Stimulated activated CD8-positive, alpha-beta memory T cell treated with anti-CD3 and anti-CD28 coated beads, Interleukin-4, amount 100 ng/mL, for 1 hour (primary cell): ENCODE measurements at places on chromosomes 2 and 18.

DNA sequence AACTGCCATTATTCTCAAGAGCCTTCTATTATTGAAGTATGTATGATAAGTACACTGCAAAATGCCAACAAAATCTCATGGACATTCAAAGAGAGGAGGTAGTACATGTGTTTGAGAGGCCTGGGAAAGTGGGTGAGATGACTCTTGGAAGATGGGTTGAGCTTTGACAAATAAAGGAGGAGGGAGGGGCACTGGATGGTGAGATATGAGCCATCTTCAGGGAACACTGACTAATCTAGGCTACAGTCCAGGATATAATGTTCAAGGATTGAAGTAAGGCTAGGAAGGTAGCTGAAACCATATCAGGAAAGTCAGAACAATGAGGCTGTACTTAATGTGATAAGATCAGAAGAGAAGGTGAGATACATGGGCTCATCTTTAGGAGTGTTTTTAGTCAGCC is 559.7 kb downstream of the ZEB2 start:
- DNase-seq = no peak

GRCh38 chr2:95734976-95735890 is 143.4 kb downstream of the TRIM43 start:
- no peak for DNase-seq

DNA sequence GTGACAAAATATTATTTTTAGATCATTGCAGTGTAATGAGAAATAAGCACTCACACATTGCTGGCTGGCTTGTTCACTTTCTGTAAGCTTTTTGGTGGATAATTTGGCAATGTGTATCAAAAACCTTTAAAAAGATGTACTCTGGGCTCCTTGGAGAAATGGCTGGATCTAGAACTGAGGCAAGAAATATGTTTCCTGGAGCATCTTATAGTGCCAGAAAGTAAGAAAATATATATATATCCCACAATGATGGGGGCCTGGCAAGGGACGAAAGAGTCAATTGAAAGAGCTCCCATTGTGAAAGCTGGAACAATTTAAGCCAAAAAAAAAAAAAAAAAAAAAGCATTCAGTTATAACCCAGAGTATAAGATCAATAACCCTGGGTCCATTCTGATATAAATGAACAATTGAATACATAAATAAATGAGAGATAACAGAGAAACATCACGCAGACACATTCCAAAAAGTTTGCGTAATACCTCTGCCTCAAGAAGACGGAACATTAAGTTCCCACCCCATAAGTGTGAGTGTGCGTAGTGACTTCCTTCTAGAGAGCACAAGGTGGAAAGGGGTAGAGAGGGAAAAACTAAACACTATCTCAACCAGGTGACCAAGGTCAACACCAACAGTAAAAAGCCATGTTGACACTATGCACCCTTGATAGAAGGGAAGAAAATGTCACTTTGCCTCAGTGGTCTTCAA is 77.5 kb downstream of the BIN1 start:
- DNase-seq = no peak

GRCh38 chr2:214100488-214100887 is 310.4 kb upstream of the VWC2L start:
- DNase-seq = no peak

DNA sequence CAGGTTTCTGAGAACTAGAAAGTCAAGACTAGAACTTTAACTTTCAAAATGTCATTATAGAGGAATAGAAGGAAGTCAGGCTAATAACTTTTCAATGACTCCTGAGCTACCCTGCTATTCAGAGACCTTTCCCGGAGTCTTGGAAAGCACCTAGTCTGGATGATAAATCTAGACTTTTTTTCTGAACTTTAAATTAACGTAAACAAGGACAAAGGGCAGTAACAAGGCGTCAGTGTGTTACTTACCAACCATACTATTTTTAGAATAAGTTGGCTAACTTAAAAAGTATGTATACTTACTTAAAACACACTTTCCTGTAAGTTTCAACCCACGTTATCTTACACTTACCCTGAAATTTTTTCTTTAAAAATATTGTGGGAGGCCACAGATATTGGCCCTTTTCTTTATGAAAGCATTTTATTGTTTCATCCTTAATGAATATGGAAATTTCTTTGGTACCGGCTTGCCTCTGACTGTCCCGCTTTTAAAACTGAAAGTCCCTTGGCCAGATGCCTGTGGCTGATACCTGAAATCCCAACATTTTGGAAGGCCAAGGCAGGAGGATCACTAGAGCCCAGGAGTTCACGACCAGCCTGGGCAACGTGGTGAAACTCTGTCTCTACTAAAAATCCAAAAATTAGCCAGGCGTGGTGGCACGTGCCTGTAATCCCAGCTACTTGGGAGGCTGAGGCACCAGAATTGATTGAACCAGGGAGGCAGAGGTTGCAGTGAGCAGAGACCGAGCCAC is 9.7 kb downstream of the PMAIP1 start:
- no peak for DNase-seq

DNA sequence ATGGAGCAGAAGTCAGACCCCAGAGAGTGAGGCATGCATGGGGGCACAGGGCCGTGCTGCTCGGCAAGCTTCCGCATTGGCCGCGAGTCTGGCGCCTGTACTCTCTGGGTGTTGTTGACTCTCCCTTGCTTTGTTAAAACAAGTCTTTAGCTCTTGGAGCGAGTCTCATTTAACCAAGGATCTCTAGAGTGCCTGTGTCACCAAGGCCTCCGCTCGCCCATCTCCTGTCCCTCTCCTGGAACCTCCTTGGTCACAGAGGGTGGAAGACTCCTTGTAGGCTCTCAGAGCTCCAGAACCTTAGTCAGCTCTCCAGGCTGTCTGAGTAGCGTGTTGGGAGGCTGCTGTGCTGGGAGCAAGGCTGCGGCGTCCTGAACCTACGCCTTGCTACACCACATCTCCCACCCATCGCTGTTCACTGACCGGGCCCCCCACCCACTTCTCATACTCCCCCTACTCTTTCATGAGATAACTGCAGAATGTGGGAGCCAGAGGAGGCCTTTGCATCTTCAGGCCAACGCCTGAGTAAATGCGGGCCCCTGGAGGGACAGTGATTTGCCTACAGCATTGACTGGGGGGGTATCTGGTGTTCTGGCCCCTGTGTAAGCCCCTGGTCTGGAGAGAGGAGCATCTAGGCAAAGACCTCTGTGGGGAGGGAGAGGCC is 66.1 kb downstream of the CIB4 start:
- DNase-seq = no peak

- DNase-seq = no peak
Observed at GRCh38 chr2:164785457-164785856, 56.2 kb downstream of the COBLL1 start.

- no peak for DNase-seq
Observed at GRCh38 chr2:7052404-7052803, 135.2 kb downstream of the RNF144A start.

GRCh38 chr18:69638056-69638455 is 237.4 kb downstream of the DOK6 start:
- DNase-seq = no peak

DNA sequence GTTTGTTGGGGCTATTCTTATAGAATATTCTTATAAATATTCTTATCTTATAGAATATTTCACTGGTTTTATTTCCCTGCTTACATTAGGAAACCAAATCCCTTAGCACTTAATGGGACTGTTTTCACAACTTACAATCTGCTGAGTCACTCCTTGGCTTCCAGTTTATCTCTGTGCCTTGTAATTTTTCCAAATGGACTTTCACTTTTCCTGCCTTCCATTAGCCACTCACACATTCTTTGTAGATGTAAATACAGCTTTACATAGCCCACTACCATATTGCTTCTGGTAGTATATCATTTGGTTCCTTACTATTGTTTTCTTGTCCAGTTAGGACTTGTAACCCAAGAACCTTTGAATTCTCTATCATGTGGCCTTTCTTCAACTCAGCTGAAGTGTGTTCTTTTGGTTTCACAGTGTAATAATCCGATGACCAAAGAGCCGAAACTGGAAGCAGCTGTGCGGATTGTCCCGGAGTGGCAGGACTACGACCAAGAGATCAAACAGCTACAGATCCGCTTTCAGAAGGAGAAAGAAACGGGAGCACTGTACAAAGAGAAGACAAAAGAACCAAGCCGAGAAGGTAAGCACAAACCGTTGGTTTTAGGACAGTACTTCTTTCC is 96.1 kb downstream of the UGGT1 start:
- DNase-seq = no peak

GRCh38 chr2:163407296-163407695 is 328.5 kb downstream of the FIGN start:
- DNase-seq = no peak

- DNase-seq = no peak
Observed at GRCh38 chr2:150259746-150260145, 227.7 kb downstream of the RND3 start.

DNA sequence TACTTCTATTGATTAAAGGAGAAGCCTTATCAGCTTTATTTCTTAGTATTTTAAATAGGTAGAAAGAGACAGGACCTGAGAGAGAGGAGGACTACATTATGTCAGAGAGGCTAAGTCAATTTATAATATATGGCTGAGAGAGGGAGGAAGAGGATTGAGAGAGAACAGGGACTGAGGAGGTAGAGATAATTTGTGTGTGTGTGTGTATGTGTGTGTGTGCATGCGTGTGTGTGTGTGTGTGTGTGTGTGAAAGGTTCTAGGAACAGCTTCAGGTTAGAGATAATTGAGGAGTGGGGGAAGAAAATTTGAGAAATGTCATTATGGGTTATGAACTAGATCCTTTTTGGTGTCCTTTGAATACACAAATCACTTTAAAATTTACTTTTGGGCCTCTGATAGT is 15.2 kb downstream of the DOK1 start:
- DNase-seq = no peak
